Eye (tissue), 1 donor: ENCODE measurements at places on chromosomes 3 and 15.

- no peak for DNase-seq
These were observed 108.5 kb downstream of the GLDN start for GRCh38 chr15:51450001-51450400.

- DNase-seq: no peak
These were observed 111.7 kb downstream of the ADCY5 start for GRCh38 chr3:123337226-123337625.

DNA sequence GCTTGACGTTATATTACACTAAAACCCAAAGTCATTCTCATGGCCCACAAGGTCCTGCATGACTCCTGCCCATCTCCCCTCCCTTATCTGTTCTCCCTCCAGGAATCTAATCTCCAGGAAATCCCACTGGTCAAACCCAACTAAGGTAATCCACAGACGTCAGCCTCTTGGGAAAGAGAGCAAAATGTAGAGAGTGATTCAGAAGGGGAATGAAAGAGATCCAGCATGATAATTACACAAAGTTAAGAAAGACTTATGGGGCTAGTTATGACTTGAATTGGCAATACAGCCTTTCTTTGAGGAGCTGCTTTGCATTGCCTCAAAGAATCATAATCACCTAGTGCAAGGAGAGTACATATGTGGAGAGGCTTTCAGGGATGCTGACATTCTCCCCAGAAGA lies 137.8 kb upstream of the MYRIP start:
- no peak for DNase-seq

DNA sequence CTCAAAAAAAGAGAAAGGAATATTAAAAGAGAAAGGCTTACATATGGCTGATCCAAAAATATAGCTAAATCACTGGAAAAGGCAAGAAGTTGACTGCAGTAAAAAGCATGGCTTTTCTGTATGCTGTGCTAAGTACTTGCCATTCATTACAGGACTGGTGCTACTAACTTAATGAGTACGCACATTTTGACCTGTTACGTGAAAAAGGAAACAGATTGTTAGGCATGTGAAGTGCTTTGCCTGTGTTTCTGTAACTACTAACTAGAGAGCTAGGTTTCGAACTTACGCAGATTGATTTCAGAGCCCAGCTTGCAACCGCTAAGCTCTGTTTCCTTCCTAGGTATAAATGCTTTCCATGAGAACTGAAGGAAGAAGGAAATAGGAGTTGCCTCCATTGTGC lies 2.8 kb downstream of the TRNT1 start:
- no peak for DNase-seq

DNA sequence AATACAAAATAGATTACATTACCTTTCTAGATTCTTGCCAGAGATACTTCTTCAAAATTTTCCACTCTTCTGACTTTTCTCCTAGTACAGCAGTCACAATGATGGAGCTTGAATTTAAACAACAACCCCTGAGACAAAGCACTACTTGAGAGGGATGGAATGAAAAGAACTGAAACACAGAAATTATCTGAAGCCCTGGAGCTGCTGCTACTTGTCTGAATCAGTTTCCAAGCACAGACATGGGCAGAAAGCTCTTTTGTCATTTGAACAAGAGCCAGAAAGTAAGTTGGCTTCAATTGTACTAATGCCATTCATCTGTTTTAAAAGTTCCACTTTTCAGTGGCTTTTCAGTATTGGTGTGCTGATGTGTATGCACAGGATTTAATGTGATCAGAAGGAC lies 718.5 kb upstream of the ARPP21 start:
- peak; percentile 12 for DNase-seq
